ENCODE measurements at places on chromosomes 11 and 22. TPM values are rescaled to one million over a fixed set of nuclear protein-coding genes. Genes with fewer than 3 reads are reported as not detected.
A peak's percentile ranks its signal among the peaks of the same experiment; 100 is the strongest.

Gene SPA17
- 3.9 TPM for total RNA-seq

Gene NTM
- total RNA-seq: not detected

Gene MRGPRF
- not detected for total RNA-seq

Gene PDE2A
- total RNA-seq: 0.73 TPM

Gene MS4A15
- total RNA-seq: not detected

Gene PIWIL4
- total RNA-seq: 0.48 TPM

Gene PHETA2
- total RNA-seq: 1.4 TPM

Gene RFPL1
- not detected for total RNA-seq

Gene PGA5
- not detected for total RNA-seq

Gene STIM1
- total RNA-seq: 60.0 TPM

GRCh38 chr11:45262900-45263299 is 23.2 kb downstream of the SYT13 start:
- H3K4me1 ChIP-seq: no peaks in the 10 kb centered on the region
- no peak for DNase-seq
- H3K27ac ChIP-seq: no peak overlapping the region
- H3K36me3 ChIP-seq: no peaks in the 10 kb centered on the region
- H3K27me3 ChIP-seq: peaks cover 27% of the 10 kb centered on the region

DNA sequence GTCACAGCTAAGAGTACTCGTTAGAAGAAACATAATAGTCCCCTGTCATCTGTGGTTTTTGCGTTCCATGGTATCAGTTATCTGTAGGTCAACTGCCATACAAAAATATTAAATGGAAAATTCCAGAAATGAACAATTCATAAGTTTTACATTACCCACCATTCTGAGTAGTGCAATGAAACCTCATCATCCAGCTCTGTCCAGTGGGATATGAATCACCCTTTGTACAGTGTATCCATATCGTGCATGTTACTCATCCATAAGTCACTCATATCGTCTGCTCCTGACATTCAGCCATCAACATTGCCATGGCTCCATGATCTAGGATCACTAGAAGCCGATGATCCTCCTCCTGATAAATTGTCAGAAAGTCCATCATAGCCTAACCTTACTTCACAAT is 174.9 kb upstream of the C11orf87 start:
- H3K4me3 ChIP-seq: no peak overlapping the region
- DNase-seq: no peak
- no peaks in the 10 kb centered on the region for H3K27me3 ChIP-seq
- H3K27ac ChIP-seq: no peak overlapping the region
- H3K36me3 ChIP-seq: no peaks in the 10 kb centered on the region
- no peaks in the 10 kb centered on the region for H3K4me1 ChIP-seq

DNA sequence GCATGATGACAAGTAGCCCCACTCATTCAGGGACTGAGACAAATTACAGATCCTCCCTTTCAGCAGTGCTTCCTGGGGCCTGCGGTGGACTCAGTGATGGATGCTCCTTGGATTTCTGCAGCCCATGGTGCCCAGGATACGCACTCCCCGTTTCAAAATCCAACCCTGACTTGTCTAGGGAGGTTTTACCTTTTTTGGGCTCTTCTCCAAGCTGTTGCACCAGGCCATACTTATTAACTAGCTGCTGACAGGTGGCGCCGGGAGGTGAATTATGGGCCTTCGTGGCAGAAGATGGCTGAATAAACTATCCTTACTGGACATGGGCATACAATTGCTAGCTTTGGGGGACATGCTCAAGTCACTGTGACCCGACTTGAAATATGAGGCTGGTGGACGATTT is 324.3 kb upstream of the SYN3 start:
- H3K4me3 ChIP-seq: no peak overlapping the region
- peaks cover 2% of the 10 kb centered on the region for H3K27me3 ChIP-seq
- H3K27ac ChIP-seq: no peak overlapping the region

GRCh38 chr22:38251341-38251692 is 21.5 kb downstream of the TMEM184B start:
- no peak overlapping the region for H3K4me3 ChIP-seq
- no peaks in the 10 kb centered on the region for H3K4me1 ChIP-seq
- H3K36me3 ChIP-seq: peaks cover 8% of the 10 kb centered on the region
- DNase-seq: no peak
- no peaks in the 10 kb centered on the region for H3K27me3 ChIP-seq

DNA sequence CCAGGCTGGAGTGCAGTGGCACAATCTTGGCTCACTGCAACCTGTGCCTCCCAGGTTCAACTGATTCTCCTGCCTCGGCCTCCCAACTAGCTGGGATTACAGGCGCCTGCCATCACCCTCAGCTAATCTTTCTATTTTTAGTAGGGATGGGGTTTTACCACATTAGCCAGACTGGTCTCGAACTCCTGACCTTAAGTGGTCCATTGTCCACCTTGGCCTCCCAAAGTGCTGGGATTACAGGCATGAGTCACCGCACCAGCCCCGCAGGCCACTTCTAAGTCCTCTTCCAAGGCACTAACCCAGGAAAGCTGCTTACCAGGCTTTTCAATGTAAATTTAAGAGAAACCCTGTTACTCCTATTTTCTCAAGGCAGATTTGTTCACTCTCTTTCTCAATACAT is 50.4 kb downstream of the DENND5A start:
- no peak overlapping the region for H3K4me3 ChIP-seq
- H3K4me1 ChIP-seq: peaks cover 55% of the 10 kb centered on the region
- no peak overlapping the region for H3K27ac ChIP-seq
- H3K27me3 ChIP-seq: no peaks in the 10 kb centered on the region

- no peaks in the 10 kb centered on the region for H3K36me3 ChIP-seq
- no peak for DNase-seq
- H3K27ac ChIP-seq: no peak overlapping the region
- H3K4me3 ChIP-seq: no peak overlapping the region
- H3K27me3 ChIP-seq: no peaks in the 10 kb centered on the region
Observed at GRCh38 chr11:23903044-23903704, 593.7 kb upstream of the LUZP2 start.

DNA sequence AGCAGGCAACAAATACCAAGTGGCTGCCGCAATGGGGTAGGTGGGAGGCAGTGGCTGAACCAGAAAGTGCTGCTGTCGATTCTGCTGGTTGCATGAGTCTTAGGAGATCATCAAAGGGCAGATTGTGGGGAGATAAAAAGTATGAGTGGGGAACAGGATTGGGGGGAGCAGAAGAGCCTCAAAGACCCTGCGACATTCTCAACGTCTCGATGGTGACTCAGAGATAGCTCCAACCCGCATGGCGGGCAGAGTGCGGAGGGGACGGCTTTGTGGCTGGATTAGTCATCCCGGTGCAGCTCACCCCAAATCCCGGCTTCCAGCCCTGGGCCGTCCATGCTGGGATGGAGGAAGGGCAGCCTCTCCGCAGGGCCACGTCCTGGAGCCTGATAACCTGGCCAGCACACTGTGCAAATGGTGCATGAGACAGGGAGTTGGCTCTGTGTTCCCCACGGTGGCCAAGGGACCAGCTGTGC is 11.6 kb upstream of the RTN4R start:
- H3K4me3 ChIP-seq: no peak overlapping the region
- no peaks in the 10 kb centered on the region for H3K4me1 ChIP-seq
- H3K27ac ChIP-seq: no peak overlapping the region
- DNase-seq: no peak
- no peaks in the 10 kb centered on the region for H3K36me3 ChIP-seq
- H3K27me3 ChIP-seq: no peaks in the 10 kb centered on the region

DNA sequence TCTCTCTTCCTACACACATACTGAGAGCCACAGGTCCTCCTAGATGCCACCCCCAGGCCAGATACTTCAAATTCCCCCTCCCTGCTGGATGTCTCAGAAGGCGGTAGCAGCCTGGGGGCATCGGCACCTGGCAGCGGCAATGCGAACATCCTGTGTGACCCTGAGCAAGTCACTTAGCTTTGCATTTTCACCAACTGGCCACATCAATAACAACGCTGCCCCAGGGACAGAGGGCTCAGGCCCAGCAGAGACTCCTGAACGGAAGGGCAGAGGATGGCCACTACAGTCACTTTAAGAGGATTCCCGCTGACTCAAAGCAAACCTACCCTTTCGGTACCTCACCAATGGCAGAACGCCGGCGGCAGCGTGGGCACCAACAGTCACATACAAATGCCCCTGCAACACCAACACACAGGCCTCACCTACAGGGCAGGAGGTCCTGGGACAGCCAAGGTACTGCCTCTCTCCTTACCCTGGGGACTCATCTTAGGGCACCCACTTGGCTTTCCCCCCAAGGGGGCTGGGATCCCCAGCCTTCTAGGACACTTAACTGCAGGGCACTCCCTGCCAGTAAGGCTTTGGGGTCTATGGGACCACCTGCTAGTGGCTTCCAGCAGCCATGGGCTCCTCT is 1.6 kb downstream of the LMO1 start:
- no peaks in the 10 kb centered on the region for H3K36me3 ChIP-seq
- H3K4me1 ChIP-seq: peaks cover 7% of the 10 kb centered on the region
- DNase-seq: no peak
- peaks cover 53% of the 10 kb centered on the region for H3K27me3 ChIP-seq

DNA sequence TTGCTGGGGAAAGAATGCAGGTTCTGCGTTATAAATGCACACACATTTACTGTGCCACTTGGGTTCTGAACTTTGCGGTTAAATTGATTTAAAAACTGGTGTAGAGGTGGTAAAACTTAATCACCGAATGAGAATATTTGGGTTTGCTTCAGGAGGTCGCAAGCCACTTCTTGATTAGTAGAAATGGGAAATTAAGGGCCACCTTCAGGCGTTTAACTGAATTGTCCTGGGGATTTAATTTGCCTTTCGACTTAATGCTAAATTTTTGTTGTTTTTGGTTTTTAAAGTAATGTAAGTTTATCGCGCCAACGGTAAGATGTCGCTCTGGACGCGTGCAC is 459 bp upstream of the NCR3LG1 start:
- DNase-seq: no peak
- H3K36me3 ChIP-seq: no peaks in the 10 kb centered on the region
- H3K4me3 ChIP-seq: peak overlapping the region; percentile 77
- peaks cover 35% of the 10 kb centered on the region for H3K4me1 ChIP-seq
- H3K27me3 ChIP-seq: peaks cover 11% of the 10 kb centered on the region
- H3K27ac ChIP-seq: peak overlapping the region; percentile 52

- DNase-seq: no peak
- peaks cover 31% of the 10 kb centered on the region for H3K27me3 ChIP-seq
Observed at GRCh38 chr11:121214861-121215260, 77.7 kb upstream of the SC5D start.

GRCh38 chr11:6654281-6655019 is 1.2 kb downstream of the DCHS1 start:
- H3K27ac ChIP-seq: no peak overlapping the region
- DNase-seq: peak; percentile 12
- H3K4me1 ChIP-seq: peaks cover 4% of the 10 kb centered on the region

- peak; percentile 61 for DNase-seq
- H3K4me1 ChIP-seq: peaks cover 32% of the 10 kb centered on the region
- H3K27ac ChIP-seq: peak overlapping the region; percentile 95
- H3K27me3 ChIP-seq: peaks cover 5% of the 10 kb centered on the region
Observed at GRCh38 chr22:17281440-17281841, 62.2 kb upstream of the ADA2 start.

DNA sequence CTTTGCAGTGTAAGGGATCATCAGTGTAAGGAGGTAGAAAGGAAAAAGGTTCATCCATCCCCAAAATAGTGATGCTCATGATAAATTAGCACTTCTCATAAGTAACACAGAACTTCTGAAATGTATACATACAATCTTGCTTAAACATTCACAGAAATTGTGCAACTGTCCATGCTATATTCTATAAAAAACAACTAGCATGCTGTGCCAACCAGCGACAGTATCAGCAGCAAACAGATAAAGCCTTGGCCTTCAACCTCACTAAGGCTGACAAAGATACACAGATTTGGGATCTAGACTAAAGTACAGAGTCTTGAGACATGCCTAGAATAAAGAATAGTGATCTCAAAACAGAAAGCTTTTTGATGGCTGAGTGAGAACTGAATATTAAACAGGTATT is 74.1 kb upstream of the CHRM4 start:
- no peak overlapping the region for H3K4me3 ChIP-seq
- H3K27ac ChIP-seq: no peak overlapping the region
- no peaks in the 10 kb centered on the region for H3K27me3 ChIP-seq
- DNase-seq: no peak
- H3K4me1 ChIP-seq: peaks cover 3% of the 10 kb centered on the region

DNA sequence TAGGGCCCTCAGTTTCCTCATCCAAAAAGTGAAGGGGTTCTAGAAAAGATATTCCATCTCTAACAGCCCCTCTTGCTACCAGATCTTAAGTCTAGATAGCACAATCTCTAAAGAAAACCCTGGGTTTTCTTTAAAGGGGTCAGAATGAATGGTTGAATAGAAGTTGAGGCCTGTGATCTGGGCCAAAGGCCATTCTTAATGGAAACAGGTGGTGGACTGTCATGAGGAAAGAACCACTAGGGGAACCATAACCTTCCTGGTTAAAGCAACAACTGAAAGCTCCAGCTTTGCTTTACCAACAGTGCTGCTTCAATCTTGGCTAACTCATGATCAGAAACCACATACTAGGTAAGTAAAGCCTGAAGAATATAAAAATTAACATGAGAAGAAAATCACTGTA is 1.8 kb downstream of the CELF1 start:
- no peak for DNase-seq
- peak overlapping the region; percentile 96 for H3K4me3 ChIP-seq
- H3K36me3 ChIP-seq: peaks cover 36% of the 10 kb centered on the region
- no peaks in the 10 kb centered on the region for H3K27me3 ChIP-seq

GRCh38 chr11:95486466-95486865 is 255.5 kb upstream of the SESN3 start:
- H3K4me1 ChIP-seq: peaks cover 2% of the 10 kb centered on the region
- H3K4me3 ChIP-seq: no peak overlapping the region
- DNase-seq: no peak
- H3K27ac ChIP-seq: no peak overlapping the region

- peaks cover 29% of the 10 kb centered on the region for H3K4me1 ChIP-seq
- H3K36me3 ChIP-seq: peaks cover 7% of the 10 kb centered on the region
- H3K4me3 ChIP-seq: peak overlapping the region; percentile 100
- peak; percentile 54 for DNase-seq
- H3K27ac ChIP-seq: peak overlapping the region; percentile 92
Observed at GRCh38 chr11:65416841-65417701, 5.5 kb upstream of the NEAT1 start.

GRCh38 chr11:132490978-132491377 is 1041.3 kb downstream of the OPCML start:
- no peaks in the 10 kb centered on the region for H3K36me3 ChIP-seq
- no peaks in the 10 kb centered on the region for H3K27me3 ChIP-seq
- no peak overlapping the region for H3K4me3 ChIP-seq
- no peaks in the 10 kb centered on the region for H3K4me1 ChIP-seq
- no peak for DNase-seq

DNA sequence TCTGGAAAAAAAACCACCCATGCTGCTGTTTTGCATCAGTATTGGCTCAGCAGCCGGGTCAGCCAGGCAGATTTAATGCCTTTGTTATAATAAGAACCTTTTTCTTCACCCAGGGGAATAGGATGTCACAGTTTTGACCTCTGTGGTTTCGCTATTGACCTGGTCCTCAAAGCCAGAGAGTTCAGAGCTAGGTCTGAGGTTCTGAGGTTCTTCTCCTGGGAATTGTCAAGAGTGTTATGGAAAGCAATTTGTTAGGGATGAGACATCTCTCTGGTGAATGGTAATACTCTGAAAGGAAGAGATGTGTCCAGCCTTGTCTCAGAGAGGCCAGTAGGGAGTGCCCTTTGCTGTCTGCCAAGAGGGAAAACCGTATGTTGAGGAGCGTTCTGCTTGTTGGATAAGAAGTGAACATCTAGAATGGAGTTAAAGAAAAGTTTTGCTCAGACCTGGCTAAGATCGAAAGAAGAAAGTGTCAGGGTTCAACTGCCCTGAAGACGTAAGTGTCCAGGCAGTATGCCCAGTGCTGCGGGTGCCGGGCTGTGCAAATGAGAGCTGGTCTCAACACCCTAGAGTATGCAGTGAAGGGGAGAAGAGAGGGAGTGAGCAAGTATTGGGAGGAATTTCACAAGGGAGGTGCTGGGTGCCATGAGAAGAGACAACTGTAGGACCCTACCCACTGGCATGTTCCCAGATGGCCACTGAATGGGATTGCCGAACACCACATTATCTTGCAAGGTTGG is 150.9 kb upstream of the TTC12 start:
- H3K4me3 ChIP-seq: no peak overlapping the region
- peaks cover 5% of the 10 kb centered on the region for H3K27me3 ChIP-seq
- no peak for DNase-seq
- H3K36me3 ChIP-seq: no peaks in the 10 kb centered on the region
- no peak overlapping the region for H3K27ac ChIP-seq
